ENCODE measurements at places on chromosomes 2 and 18.

- no peak for DNase-seq
Observed at GRCh38 chr2:165645930-165646831, 147.9 kb downstream of the GALNT3 start.

- no peak for DNase-seq
Observed at GRCh38 chr2:120736624-120737339, 1.1 kb downstream of the GLI2 start.

GRCh38 chr2:98759827-98760625, 29.1 kb upstream of the MGAT4A start:
- no peak for DNase-seq

DNA sequence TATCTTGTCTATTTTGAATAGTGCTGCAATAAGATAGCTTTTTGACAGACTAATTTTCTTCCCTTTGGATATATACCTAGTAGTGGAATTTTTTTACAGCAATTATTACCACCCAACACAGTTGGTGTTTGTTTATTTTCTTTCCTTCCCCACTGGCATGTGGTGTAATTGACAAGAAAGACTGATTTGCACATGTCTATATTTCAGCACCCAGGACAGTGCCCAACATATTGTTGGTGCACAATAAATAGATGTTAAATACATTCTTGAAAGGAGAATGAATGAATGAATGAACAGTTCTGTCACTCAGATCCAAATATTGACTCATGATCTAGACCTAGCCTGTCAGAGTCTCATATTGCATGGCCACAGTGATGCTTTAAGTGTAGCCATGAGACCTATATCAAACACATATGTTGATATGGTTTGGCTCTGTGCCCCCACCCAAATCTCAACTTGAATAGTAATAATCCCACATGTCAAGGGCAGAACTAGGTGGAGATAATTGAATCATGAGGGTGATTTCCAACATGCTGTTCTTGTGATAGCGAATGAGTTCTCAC, 538.2 kb downstream of the NYAP2 start:
- no peak for DNase-seq

- no peak for DNase-seq
Observed at GRCh38 chr18:75377258-75377657, 50.2 kb downstream of the SMIM21 start.

DNA sequence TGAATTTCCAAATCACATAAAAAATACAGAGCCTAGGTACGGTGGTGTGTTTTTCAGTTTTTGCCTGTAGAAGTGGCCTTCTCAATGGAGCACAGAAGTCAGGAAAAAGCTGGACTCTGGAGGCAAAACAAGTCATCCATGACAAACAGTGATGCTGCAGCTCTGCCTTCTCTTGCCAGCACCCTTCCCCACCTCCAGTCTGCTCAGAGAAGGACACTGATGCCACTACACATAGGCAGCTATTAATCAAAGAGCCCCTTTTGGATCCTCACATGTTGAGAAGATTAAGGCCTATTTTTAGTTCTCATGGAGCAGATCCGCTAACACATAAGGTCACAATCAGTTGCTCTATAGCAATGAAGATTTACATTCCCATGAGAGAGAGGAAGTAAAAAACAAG, 181.6 kb upstream of the GALNT5 start:
- DNase-seq, result no peak

GRCh38 chr18:67854340-67854739, 337.8 kb upstream of the DSEL start:
- no peak for DNase-seq

DNA sequence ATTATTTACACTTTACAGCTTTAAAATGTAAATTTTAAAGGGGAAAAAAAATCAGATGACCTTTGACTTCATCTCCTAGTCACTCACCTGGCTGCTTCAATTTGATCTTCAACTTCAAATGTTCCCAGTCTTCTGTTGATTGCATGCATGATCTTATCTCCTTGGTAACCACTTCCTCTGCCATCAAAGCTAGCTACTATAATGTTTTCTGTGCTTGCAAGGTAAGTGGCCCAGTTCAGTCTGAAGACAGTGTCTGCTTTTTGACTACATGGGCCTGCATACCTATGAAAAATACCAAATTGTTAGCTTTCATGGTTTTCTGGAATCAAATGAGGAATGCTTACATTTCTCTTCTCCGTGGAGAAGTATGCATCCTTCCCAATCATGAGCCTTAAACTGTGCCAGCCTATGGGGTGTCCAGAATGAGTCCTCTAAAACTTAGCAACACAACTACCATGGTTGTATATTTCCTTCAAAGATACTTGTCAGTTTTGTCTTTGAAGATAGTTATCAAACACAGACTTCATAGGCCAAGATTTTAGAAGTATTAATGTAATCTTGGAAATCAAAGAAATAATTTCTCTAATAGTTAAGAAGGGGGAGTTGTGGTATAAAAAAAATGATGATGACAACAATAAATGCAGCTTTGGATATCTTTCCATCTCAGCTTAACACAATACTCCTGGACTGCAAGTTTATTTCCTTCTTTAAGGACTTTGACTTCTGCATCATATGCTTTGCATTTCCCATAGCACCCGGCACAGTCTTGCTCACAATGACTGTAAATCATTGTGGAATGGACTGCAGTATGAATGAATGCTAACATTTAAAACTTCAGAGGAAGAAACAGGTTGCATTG, 62.1 kb downstream of the DPP4 start:
- DNase-seq, result peak; percentile 88

DNA sequence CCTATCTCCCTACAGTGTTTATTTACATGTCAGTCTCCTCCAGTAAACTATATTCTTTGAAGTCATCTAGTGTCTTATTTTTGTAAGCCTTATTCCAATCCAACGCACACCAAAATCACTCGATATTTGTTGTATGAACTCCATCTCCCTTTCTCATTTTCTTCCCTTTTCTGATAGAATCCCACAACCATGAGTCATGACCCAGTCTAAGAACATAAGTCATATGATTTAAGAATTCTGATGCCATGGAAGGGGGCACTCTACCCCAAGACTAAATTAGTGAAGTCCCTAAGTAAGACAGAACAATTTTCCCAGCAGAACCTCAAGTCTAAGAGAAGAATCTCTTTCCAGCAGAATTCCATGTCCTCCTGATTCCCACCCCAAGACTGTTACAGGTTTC, 5.4 kb downstream of the CHMP3 start:
- no peak for DNase-seq

GRCh38 chr18:64110692-64111480, 38.0 kb downstream of the LINC00305 start:
- DNase-seq, result no peak

GRCh38 chr18:50268022-50268747, 1.9 kb upstream of the CFAP53 start:
- peak; percentile 82 for DNase-seq
